T-helper 17 cell (primary cell): ENCODE measurements at places on chromosomes 4 and X. TPM values are rescaled to one million over a fixed set of nuclear protein-coding genes. Genes with fewer than 3 reads are reported as not detected.

HSD17B13 gene
- total RNA-seq, result not detected

NXT2 gene
- total RNA-seq, result 5.1 TPM

STS gene
- 1.2 TPM for total RNA-seq

DNAAF6 gene
- not detected for total RNA-seq

SLC9B1 gene
- total RNA-seq, result 4.6 TPM

DNA sequence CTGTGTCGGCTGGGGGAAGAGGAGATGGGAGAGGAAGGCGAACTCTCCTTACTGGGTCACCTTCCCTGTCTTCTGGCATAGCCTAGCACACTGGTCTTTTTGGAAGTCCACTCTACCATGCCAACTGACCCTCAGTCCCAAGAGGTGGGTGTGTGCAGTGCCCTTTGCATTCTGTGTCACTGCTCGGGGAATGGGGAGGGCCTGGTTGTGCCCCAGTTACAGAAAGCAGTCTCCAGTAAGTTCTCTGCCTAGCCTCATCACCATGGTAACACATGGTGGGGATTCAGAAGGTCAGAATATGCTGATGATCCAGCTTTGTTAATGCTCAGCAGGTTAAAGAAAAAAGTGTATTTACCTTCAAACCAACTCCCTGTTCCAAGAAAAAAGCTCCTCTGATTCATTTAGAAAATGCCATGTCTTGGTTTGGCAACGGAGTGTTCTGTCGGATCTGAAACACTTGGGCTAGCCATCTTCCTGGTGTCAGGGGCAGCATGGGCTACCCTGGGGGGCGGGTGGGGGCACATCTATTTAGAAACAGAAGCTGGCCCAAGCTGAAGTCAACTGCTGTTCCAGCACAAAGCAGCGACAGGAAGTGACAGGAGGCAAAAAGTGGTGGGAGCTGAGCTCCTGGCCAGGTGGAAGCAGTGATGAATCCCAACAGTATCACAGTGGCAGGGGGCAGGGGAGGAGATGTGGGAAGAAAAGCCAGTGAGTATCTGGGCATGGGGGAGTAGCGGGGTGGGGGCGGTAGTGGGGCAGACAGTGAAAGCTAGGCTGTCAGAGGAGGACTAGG is 37.0 kb downstream of the NSG1 start:
- no peak for DNase-seq

DNA sequence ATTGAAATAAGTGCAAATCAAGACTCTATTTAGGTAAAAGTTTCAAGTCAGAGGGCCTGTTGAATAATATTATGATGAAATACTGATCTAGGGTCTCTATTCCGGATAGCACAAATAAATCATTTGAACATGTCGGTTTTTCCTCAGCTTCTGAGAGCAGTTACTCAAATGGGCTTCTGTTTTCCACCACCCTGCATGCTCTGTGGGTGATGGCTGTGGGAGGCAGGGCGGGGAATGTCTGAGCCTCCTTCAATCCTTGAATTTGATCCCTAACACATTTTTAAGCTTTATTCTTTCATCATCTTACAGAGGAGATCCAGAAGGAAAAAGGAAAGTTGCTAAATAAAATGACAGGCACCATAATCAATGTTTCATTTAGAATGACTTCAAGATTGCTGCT is 8.5 kb downstream of the UNC5C start:
- no peak for DNase-seq

GRCh38 chr4:160265836-160266235 is 1163.0 kb downstream of the RAPGEF2 start:
- no peak for DNase-seq

DNA sequence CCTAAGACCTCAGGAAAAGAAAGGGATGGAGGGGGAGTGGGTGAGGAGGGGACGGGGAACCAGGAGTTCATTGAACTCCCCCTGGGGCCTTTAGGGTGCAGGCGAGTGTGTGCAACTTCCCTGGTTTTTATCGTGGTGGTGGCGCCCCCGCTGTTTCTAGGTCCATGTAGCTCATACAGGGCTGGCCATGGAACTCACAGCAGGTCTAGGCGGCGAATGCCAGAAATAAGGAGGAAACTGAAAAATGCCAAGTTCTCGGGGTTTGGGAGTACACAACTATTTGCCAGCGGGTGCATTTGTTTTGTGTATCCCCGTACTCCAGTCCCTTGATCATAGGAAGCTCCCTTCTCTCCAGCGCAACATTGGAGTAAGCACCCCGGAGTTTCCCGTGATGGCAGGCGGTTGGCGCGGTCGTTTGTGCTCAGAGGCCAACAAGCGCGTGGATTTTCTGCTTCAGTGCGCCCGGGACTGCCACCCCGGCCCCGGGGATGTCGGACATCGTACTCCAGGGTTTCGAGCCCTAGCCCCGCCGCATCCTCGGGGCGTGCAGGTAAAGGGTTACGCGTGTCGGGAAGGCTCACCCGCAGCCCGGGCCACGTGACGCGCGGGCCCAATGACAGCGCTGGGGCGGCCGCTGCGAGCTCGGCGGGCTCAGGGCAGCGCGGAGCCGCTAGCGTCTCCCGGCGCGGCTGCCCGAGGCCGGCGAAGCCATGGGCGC is 208.9 kb downstream of the NWD2 start:
- no peak for DNase-seq

- no peak for DNase-seq
Observed at GRCh38 chrX:124407226-124407625, 60.9 kb downstream of the SH2D1A start.

DNA sequence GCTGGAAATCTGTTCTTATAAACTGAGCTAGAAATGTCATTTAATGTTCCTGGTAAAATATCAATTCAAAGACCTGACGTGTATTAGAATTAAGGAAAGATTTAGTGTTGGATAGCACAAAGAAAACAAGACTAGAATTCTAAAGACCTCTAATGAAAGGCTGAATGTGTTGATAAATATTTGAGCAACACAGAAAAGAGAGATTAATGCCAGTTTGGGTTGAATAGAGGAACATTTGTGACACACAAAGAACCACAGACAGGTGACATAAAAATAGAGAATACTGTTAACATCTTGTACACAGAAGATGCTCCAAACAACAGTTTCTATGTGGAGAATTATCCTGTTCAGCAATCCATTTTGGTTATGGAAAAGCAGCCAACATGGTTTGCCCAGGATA is 222.1 kb upstream of the GALNT7 start:
- no peak for DNase-seq

GRCh38 chr4:78099058-78099457 is 41.9 kb downstream of the FRAS1 start:
- no peak for DNase-seq

DNA sequence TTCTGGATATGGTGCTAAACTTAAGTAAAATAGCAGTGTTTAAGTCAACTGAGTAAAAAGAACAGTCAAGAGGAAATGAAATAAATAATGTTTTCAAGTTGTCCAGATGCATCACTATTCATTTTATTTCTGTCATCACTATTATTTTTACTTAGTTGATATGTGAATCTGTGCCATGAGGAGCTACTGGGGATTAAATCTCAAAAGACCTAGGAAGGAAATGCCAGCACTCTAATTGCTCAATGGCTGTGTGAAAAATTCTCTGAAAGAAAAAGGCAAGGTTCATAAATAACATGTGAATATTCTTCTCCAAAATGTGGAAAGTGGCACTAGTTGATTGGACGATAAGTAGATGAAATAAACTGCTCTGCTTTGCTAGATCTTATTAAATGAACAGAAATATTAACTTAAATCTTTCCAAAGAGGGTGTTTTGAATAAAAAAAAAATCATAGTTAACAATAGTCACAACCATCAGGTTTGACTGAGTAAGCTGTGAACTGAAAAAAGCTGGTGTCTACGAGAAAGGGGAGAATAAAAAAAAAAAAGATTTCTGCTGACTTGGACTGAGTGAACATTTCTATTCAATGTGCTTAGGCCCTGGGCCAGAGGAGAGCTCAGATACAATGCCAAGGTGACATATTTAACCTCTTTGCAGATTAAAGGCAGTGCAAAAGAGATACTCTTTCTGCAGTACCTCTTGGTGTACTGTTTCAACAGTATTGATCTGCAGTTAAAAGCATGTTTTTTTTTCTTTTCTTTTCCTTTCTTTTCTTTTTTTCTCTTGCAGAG is 1.6 kb downstream of the SPARCL1 start:
- DNase-seq, result no peak

GRCh38 chr4:8409264-8410065 is 31.1 kb downstream of the ACOX3 start:
- peak; percentile 55 for DNase-seq

GRCh38 chrX:28997706-28998463 is 410.6 kb downstream of the IL1RAPL1 start:
- DNase-seq, result no peak

DNA sequence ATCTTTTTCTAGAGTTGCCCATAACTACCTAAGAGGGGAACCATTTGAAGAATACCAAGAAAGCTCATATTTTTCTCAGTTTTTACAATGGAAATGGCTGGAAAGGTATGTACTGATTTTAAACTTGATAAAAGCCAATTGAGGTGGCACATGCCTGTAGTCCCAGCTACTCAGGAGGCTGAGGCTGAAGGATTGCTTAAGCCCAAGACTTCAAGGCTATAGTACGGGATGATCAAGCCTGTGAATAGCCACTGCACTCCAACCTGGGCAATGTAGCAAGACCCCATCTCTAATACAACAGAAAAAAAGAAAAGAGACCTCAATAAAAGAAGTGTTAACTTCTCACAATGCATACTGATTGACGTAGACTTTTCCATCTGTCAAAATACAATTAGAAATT is 44.4 kb downstream of the GRK4 start:
- no peak for DNase-seq

DNA sequence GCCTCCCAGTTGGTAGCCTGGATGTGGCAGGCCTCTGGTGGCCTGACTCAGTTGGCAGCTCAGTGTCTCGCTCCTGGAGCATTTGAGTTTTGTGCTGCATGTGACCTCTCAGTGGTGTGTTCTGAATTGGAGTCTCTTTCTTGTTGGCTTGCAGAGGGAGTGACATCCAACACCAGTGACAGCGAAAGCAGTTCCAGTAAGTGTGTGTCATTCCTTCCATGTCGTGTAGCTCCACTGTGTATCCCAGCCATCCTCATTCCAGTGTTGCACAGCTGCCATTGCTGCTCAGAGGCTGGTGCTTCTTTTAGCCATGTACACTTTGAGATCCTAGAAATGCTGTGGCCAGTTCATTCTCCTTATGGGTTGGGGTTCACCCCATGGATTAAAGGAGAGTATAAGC is 52.4 kb downstream of the DLG3 start:
- no peak for DNase-seq

GRCh38 chr4:42624551-42624950 is 32.4 kb downstream of the ATP8A1 start:
- no peak for DNase-seq
